Neural crest cell (in vitro differentiated cells): ENCODE measurements at places on chromosomes 2 and 18.

- DNase-seq, result no peak
Observed at GRCh38 chr2:175161-175786, 88.6 kb downstream of the SH3YL1 start.

DNA sequence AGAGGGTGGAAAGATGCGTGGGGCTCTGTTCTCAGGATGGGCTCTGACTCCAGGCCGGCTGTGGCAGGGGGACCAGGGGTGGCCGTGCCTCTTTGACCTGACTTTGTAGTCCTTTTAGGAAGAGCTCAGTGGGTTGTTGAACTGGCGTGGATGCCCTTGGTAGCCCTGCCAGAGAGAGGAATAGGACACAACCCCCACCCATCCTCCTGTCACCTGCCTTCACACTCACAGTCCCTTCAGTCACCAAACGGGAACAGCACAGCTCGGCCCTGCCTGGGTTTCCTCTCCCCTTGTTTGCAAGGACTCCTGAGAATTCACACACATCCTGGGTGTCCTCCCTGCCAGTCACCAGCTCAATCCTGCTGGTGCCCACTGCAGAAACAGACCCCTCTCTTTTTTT lies 20.1 kb upstream of the MRPL33 start:
- DNase-seq, result no peak

GRCh38 chr2:181780047-181780651 lies 99.8 kb upstream of the NEUROD1 start:
- DNase-seq, result peak; percentile 30

DNA sequence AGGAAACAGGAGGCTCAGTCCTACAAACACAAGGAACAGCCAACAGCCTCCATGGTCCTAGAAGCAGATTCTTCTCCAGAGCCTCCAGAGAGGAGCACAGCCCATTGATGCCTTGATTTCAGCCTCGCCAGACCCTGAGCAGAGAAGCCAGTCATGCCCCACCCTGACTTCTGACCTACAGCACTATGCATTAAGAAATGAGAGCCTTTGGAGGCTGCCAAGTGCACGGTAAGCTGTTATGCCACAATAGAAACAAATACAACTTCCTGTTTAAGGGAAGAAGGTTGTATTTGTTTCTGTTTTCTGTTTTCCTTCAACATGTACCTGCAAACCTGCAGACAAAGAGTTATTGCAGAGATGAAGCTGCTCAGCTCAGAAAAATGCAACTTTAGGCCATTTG lies 181.3 kb upstream of the AGAP1 start:
- DNase-seq, result no peak

- DNase-seq, result no peak
Observed at GRCh38 chr2:169818241-169818640, 6.5 kb downstream of the METTL5 start.

GRCh38 chr2:62382757-62383156 lies 123.2 kb downstream of the TMEM17 start:
- no peak for DNase-seq

- no peak for DNase-seq
Observed at GRCh38 chr2:229330952-229331351, 59.9 kb upstream of the PID1 start.

- DNase-seq, result no peak
Observed at GRCh38 chr2:24986372-24986771, 14.6 kb upstream of the DNAJC27 start.

DNA sequence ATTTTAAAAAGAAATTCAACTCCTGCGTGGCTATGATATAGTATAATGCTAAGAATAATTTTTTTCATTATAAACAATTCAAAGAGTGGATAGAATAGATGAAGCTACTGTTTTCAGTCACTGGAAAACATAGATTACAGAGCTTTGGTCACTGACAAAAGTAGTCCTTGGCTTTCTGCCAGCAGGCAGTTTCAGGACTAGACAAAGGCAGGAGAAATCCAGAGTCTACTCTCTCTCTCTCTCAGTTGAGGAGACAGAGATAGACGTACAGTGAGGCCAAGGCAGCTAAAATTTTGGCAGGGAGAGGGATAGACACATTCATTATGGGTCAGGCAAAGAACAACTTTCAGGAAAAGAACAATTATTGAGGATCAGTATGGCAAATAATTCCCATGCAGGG lies 491.4 kb upstream of the CRIM1 start:
- DNase-seq, result no peak

- no peak for DNase-seq
Observed at GRCh38 chr18:25675123-25675850, 323.3 kb upstream of the ZNF521 start.

- DNase-seq, result no peak
Observed at GRCh38 chr2:106892048-106892447, 6.1 kb upstream of the ST6GAL2 start.

DNA sequence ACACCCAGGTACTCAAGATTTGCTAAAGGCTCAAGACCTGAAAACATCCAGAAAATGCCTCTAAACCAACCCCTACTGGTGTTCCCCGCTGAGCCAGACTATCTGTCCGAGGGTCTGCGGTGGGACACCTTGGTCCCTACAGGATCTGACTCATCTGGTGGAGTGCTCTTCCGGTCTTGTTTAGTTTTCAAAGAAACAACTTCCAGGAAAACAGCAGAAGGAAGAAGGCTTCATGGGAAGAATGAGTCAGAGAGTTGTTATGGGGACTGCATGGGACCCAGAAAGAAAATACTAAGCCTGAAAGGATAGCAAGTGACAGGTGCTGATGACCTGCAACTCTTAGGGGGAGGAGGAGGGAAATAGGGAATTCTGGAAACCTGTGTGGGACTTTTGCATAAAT lies 41.3 kb downstream of the ZFP36L2 start:
- no peak for DNase-seq

GRCh38 chr18:44197832-44198611 lies 482.7 kb upstream of the SETBP1 start:
- DNase-seq, result no peak

- DNase-seq, result no peak
Observed at GRCh38 chr2:162365392-162365791, 21.5 kb downstream of the GCA start.

- DNase-seq, result peak; percentile 45
Observed at GRCh38 chr2:54657664-54658083, 65.8 kb upstream of the EML6 start.

- no peak for DNase-seq
Observed at GRCh38 chr18:33665187-33665586, 87.2 kb downstream of the ASXL3 start.

DNA sequence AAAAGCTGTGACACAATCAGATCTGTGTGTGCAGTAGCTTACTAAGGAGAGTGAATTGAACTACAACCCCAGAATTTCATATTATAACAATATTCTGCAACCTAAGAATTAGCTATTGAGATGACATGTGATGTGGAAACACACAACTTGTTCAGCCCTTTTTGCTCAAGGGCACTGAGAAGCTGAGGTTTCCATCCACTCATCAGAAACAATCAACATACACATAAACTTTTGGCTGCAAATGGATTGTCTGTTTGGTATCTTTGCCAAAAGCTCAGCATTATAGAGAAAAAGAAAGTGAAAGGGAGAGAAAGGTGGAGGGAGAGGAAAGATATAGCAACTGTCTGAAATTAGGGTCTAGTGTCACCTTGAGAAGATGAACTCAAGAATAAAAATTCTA lies 117.2 kb upstream of the KLF7 start:
- DNase-seq, result no peak

GRCh38 chr2:9106338-9107167 lies 100.1 kb upstream of the ASAP2 start:
- no peak for DNase-seq

- DNase-seq, result no peak
Observed at GRCh38 chr18:75280427-75281280, 70.1 kb downstream of the TSHZ1 start.

DNA sequence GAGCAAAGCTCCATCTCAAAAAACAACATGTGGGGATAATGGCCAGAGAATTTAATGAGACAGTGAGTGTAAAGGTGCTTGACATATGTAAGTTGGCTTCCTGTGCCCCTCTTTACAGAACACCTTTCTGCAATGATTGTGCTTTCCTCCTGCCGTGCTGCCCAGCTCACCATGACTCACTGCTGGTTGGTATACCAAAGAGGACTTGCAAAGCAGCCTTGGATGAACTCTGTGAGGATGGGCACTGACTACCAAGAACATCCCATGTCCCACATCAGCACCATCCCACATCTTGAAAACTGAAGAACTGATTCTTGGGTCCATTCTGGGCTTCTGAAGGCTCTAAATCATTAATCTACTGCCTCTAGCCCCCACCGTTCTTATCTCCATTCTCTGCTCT lies 52.2 kb downstream of the NGEF start:
- DNase-seq, result no peak

GRCh38 chr2:186569897-186570296 lies 20.0 kb upstream of the ITGAV start:
- no peak for DNase-seq

DNA sequence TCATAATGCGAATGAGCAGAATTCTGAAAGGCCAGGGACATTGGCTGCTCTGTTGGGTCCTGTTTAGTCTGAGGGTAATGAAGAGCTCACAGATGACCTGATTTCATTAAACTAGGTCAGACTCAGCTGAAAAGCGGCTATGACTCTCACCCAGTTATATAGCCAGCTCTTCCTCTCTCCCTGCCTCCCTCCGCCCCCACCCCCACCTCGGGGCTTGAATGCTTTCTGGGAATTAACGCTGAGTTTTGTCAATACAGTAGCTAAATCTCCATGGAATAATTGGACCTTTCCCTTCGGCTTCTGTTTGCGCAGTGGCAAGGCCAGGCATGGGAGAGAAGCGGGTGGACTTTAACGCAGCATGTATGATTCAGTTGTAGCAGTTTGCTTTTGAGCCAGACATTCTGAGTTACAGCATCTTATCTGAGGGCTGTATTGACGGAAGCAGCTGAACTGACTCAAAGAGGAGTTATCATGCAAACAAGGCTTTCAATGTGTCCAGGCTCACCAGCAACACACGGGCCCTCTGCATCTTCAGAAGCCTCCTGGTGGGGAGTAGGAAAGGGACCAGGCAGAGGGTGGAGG lies 110.6 kb downstream of the MYCN start:
- no peak for DNase-seq

- no peak for DNase-seq
Observed at GRCh38 chr2:205699515-205700289, 17.4 kb downstream of the NRP2 start.

DNA sequence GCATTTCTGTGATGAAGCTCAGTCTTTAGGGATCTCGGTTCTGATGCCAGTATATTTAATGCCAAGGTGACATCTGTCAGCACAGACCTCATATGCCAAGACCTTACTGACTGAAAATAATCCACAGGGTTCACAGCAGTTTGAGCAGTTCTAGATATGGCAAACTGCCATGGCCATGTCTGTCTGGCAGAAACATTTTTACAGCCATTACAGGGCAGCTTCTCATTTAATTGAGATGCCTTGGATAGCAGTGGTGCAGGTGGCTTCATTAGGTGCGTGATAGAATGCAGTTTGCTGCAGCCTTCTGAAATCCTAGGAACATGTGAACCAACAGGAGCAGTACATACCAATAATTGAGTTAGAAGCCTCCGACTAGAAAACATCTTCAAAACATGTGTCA lies 510.6 kb downstream of the XIRP2 start:
- DNase-seq, result no peak

- DNase-seq, result no peak
Observed at GRCh38 chr2:44120428-44120827, 48.2 kb upstream of the PPM1B start.

- DNase-seq, result peak; percentile 52
Observed at GRCh38 chr2:223725494-223725893, 111.9 kb downstream of the AP1S3 start.

GRCh38 chr2:17588031-17588430 lies 47.5 kb downstream of the VSNL1 start:
- no peak for DNase-seq

DNA sequence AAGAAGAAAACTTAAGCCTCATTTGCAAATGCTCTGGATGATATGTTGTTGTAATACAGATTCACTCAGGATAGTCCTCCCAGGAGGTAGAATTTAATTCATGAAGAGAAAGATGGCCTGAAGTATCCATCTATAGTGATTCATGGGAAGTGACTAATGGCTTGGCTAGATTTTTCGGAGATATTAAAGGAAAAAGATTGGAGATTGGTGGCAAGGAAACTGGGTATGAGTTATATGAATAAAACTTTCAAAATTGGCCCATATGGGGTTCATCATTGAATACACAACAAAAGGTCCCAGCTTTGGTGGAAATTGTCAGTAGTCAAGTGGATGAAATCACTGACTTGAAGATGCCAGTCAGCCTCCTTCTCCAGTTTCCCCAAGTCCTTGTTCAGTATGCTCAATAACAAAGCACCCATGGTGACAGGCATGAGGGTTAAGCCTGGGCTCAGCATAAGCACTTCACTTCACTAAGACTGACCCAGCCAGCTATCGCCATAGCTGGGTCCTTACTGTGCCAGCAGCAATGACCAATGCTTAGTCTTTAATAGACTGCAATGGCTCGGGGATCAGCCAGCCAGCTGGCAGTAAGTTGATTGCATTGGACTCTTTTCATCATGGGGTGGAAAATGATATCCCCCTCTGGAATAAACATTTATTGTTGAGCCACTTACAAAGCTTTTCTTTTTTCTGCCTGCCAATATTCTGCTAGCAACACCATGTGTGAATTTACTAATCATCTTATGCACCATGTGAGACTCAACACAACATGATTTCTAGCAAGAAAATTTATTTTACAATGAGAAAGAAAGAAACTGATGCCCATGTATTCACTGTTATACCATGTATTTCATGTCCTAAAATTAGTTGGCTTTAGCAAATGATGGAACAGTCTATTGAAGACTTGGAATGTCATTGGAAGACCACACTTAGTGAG lies 176.6 kb upstream of the TACR1 start:
- DNase-seq, result no peak

DNA sequence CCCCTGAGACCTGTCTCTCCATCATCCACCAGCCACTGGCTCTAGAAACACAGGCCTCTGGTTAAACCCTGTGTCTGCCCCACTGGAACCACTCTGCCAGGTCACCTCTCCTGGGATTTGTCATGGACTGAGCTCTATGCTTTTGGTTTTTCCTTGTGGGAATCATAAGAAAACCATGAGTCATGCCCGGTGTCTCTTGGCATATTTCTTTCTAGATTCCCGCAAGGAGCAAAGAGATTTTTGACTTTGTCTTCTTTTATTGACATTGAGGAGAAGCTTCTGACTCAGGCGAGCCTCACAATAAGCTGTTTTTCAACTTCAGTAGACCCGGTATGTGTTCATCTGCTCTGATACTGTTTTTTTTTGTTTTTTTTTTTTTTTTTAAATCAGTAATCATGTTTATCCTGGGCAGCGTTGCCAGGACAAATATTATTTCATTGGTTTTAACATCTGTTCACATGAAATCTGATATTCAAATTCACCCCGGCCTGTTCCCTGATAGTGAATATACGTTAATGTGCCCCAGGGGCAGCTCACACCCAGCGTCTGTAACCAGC lies 207.1 kb downstream of the ACKR3 start:
- no peak for DNase-seq

DNA sequence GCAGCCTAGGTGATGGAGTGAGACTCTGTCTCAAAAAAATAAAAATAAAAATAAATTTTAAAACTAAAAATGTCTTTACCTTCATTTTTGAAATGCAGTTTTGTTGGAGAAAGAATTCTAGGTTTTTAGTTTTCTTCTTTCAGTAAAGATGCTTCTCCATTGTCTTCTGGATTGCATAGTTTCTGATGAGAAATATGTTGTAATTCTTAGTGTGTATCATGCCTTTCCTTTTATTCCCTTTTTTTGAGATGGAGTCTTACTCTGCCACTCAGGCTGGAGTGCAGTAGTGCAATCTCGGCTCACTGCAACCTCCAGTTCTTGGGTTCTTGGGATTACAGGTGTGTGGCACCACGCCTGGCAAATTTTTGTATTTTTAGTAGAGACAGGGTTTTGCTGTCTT lies 130.0 kb upstream of the FBXO11 start:
- DNase-seq, result no peak

- DNase-seq, result no peak
Observed at GRCh38 chr18:9211955-9212354, 75.4 kb downstream of the ANKRD12 start.
